Activated CD4-positive, alpha-beta T cell treated with anti-CD3 and anti-CD28 coated beads, Interleukin-2, amount 50 U/mL, for 48 hours (primary cell): ENCODE measurements at places on chromosomes 5 and 9.

- no peak for DNase-seq
Measured at GRCh38 chr5:522899-523440, 1.3 kb downstream of the SLC9A3 start.

DNA sequence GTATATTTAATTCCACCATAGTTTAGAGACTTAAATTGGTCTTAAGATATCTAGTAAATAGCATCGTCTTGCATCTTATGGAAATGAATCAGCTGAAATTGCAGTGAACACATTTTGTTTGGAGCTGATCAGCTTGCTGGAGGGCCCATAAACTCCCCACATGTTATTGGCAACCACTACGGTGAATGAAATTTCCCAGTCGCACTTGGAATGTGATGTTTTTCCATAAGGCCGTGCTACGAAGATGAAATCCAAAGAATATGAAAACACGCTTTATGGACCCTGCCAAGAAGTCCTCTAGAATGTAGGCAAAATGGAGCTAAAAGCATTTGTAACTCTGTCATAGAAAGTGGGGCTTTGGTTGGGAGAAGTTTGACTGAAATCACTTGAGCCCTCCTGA, 572.1 kb downstream of the ACTL7B start:
- DNase-seq = no peak

- no peak for DNase-seq
Measured at GRCh38 chr9:3875361-3876132, 349.7 kb upstream of the RFX3 start.

GRCh38 chr5:151058891-151059489, 21.8 kb downstream of the TNIP1 start:
- no peak for DNase-seq

GRCh38 chr5:160245506-160246086, 16.3 kb downstream of the FABP6 start:
- no peak for DNase-seq

GRCh38 chr9:119126040-119126439, 243.2 kb downstream of the BRINP1 start:
- no peak for DNase-seq

DNA sequence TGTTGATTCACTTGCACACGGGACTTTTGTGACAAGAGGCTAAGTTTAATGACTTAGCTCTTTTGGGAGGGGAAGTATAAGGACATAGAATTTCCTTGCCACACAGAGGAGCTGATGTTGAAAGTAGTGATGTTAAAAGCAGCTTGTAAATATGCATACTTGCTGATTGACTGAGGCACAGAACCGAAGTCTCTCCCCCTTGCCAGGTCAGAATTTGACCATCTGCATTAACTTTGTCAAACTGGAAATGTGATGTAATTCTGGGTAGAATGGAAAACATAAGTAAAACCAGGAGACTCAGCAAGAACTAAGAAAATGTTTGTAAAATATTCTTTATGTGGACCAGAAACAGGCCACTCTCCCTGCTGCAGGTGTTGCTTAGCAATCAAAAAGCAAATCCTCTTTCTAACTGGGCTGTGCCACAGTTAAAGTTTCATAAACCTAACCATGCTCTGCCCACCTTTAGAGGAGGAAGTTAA, 284.2 kb downstream of the NR3C1 start:
- DNase-seq = no peak

DNA sequence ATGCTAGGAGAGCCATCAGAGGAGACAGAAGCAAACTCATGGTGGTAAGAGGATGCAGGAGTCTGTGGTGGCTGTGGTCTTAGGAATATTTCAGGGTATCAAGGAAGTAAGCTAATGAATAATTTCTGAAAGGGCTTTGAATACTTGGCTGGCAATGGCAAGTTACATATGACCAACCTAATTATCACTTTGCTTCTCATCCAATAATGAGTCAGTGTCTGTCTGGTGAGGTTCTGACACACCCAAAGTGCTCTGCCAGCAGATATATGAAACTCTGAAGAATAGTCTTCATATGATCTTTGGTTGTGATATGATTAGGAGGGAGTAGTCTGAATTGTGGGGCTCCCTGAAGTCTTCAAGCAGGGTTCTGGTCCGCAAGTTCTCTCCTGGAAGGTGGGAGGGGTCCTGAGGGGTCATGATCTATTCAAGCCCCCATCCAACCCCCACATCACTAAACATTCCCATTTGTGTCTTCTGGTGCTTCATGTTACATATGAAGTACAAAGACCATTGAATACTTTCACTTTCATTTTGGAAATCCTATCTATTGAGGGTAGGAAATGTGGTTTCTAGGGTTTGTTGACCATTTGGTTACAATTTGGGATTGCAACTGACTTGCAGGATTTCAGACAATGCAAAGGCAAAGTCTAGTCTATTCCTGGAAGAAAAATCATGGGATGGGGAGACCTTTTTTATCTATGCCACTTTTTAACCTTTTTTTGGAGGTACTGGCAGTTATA, 199.9 kb upstream of the CDKN2B start:
- DNase-seq = no peak

- no peak for DNase-seq
Measured at GRCh38 chr5:158943057-158943456, 156.7 kb downstream of the EBF1 start.

GRCh38 chr5:6454628-6455053, 6.0 kb downstream of the UBE2QL1 start:
- DNase-seq = no peak

- DNase-seq = no peak
Measured at GRCh38 chr5:159206818-159207217, 2.5 kb downstream of the RNF145 start.

DNA sequence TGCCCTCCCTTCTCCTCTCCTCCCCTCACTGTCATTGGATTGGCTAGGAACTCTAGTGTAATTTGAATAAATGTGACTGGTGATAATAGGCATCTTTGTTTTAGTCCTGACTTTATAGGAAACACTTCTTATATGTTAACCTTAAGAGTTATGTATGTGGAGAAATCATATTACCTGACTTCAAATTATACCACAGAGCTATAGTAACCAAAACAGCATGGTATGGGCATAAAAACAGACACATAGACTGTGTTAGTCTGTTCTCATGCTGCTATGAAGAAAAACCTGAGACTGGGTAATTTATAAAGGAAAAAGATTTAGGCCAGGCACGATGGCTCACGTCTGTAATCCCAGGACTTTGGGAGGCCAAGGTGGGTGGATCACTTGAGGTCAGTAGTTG, 9.4 kb downstream of the MRRF start:
- DNase-seq = no peak

DNA sequence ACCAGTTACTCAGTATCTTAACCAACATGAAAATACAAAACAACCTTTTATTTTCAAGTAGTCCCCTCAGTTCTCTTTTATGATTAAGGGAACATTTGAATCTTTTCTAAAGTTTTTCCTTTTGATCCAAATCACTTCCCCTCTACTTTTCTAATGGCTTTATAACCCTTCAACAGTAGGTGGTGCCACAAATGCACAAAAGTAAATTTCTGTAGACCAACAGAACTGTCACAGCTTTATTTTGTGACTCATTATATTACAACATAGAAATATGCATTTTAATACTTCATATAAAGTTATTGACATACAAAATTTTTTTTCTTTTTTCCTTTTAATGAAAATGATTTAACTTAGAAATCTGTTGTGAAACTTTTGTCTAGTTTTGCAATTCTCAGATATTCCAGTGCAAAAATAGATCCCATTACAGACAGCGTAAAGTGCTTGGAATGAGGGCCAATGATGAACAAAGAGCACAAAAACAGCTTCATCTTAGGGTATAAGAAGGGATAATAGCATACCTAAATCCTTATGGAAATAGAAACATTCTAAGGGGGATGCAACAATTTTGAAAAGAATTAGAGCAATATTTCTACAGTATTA, 17.0 kb downstream of the NIPSNAP3B start:
- DNase-seq = no peak

DNA sequence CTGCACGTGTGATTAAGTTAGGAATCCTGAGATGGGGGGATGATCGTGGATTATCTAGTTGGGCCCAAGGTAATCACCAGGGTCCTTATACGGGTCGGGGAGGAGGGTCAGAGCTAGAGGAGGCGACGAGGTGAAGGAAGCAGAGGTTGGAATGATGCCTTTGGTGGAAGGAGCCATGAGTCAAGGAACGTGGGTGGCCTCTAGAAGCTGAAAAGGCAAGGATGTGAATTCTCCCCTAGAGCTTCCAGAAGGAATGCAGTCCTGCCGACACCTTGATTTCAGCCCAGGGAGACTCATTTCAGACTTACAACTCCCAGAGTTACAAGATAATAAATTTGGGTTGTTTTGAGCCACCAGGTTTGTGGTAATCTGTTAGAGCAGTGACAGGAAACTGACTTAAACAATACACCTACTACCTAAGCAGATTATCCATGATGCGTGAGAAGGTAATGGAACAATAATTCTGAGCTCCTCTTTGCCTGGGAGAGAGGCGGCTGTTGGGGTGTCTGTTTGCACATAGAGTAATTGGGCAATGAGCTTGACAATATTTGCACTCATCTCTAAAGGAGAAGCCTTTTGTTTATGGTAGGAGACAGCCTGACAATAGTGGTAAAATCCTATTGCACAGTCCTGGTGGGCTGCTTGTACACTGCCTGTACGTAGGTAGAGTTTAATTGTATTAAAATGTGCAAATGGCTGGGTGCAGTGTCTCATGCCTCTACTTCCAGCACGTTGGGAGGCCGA, 129.3 kb upstream of the IER5L start:
- DNase-seq = no peak

- no peak for DNase-seq
Measured at GRCh38 chr9:27861887-27862286, 288.6 kb upstream of the C9orf72 start.

GRCh38 chr5:87361031-87361445, 51.7 kb downstream of the CCNH start:
- DNase-seq = no peak

- no peak for DNase-seq
Measured at GRCh38 chr9:106622164-106622487, 240.8 kb upstream of the ZNF462 start.

- no peak for DNase-seq
Measured at GRCh38 chr5:107772418-107773310, 101.9 kb upstream of the EFNA5 start.

GRCh38 chr5:124670722-124671184, 75.7 kb downstream of the ZNF608 start:
- DNase-seq = no peak

DNA sequence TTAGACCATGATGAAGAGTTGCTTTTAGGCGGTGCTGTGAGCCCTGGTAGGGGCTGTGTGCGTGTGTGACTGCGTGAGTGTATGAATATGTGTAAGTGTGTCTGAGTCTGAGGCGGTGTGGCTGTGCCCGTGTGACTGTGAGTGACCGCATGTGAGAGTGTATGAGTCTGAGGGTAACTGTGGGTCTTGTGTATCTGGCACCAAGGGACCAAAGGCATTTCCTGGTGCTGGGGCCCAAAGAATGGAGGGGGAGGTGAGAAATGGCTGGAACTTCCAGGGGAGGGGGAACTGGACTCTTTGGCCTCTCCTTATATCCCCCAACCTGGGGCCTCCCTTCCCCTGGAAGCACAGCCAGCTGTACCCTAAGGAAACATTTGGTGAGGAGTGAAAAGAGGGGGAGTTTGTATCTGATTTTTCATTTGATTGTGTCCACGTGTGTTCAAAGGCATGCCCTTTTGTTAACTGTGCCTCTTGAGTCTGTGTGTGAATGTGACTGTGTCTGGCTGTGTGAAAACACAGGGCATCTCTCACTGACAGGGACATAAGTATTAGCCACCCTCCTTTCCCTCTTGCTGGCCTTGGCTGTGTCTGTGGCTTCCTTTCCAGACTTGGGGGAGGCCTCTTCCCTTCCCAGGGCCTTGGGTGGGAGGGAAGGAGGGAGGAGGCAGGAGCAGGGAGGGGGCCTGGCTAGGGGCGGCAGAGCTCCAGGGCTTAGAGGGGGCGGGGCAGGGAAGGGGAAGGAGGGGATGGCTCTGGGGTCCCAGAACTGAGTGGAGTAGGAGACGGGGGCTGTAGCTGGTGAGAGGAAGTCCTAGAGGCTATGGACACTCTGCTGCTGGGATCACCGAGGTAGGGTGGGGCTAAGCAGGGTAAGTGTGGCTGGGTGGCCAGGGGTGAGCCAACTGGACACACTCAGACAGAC, 1.4 kb downstream of the IL11RA start:
- no peak for DNase-seq

GRCh38 chr9:106032978-106033377, 338.6 kb downstream of the TMEM38B start:
- DNase-seq = no peak

GRCh38 chr5:87027570-87027969, 240.1 kb upstream of the RASA1 start:
- no peak for DNase-seq

DNA sequence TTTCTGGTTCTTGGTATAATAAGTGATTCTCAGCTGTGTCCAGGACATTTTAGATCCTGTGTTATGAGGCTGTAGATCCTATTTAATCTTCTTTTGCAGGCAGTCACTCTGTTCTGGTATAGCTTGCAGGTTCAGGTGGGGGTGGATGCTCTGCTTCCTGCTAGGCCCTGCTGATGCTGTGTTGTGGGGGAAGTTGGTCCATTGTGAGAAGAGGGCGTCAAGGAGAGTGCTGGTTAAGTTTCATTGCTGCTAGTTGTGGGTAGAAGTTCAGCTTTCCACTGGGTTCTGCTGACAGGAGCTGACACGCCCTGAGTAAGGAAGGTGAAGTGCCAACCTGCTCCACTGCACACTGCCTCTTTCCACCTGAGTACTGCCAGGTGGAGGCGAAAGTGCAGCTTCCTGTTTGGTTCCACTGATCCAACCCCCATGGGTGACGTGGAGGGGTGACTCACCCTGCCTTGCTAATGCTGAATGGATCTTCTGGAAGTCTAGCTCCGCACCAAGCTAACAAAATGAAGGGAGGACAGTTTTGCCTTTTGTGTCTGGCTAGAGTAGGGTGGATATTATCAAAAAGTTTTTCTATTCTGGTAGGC, 16.3 kb downstream of the NMRK1 start:
- DNase-seq = peak; percentile 77

- DNase-seq = peak; percentile 9
Measured at GRCh38 chr5:145856285-145856818, 16.5 kb downstream of the GRXCR2 start.

DNA sequence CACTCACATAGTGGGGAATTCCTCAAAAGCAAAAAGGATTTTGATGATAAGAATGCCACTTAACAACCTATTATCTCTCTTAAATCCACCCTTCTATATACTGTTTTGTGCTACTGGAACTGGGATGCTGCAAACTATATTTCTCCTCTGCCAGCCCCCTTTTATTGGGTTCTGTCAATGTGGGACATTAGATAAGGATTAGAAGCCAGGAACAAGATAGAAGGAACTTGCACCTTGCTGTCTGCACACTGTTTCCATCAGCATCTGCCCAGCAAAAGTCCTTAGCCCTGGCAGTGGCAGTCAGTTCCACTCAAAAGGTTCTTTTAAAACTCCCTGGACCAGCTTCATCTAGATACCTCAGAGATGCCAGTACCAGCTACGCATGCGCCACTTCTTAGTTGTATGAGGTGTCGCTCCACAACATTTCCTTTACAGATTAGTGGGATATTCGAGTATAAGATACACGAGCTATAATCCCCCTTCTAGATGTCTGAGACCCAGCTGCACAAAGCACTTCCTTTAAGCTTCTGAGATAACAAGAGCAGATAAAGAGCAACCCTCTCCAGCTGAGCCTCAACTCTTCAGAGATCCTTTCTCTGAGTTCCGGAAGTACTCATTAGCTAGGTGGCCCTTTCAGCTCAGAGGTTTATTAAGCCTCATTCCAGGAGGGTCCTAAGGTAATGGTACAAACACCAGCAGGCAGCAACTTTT, 45.3 kb downstream of the CERT1 start:
- DNase-seq = no peak

- DNase-seq = peak; percentile 30
Measured at GRCh38 chr9:69157751-69158466, 16.2 kb upstream of the TJP2 start.
